ENCODE measurements at places on chromosomes 6 and 20.

GRCh38 chr6:134853111-134854055 lies 96.5 kb downstream of the ALDH8A1 start:
- DNase-seq, result peak; percentile 60

- no peak for DNase-seq
These were observed 747 bp upstream of the TXNDC5 start for GRCh38 chr6:7911345-7911725.

DNA sequence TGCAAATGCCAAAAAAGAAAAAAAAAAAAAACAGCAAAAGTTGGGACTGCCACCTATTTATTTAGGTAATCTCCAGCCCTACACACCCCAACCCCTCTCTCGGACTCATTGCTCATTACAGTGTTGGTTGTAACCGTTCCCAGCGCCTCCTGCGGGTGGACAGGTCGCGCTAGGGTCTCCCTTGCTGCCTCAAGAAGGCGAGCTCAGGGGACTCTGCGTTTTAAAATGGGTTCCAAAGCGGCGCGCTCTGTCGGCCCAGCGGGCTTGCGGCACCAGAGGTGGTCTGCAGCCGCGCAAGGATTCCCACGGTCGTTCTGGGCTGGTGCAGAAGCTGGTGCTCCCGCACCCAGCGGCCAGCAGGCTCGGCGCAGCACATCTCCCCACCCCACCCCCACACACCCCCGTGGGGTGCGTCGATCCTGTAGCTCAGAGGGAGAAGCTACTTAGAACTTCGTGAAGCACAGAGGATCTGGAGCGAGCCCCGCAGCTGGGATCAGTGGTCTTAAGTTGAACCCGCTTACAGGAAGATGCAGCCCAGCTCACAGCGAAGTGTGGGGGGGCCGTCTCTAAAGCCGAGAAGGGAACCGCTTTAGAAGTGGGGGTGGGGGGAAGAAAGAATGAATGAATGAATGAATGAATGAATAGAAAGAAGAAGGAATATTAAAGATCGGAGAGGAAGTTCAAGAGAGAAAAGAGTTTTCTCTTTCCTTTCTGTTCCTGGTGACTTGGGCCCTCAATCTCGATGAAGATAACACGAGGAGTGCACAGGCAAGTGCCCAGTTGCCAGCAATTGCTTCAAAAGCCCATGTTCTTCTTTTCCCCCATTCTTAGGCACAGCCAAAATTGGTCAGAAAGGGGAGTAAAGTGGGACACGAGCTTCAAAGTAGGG lies 780 bp downstream of the TFAP2A start:
- peak; percentile 78 for DNase-seq

DNA sequence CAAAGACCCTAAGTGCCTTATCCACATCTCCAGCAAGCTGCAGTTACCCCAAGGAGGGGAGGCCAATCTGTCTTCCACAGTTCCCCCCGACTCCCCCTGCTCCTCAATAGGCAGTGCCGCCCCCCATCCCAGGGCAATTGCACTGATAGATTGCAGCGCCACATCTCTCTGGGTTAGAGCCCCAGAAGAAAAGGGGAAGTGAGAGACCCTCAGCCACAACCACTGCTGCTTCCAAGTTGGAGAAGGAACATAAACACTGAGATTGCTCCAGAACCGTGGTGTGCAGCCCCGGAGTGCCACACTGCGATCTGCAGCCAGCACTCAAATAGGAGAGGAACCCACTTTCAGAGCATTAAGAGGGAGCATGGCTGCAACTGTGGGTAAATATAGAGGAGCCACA lies 101.5 kb downstream of the RWDD2A start:
- DNase-seq, result no peak

DNA sequence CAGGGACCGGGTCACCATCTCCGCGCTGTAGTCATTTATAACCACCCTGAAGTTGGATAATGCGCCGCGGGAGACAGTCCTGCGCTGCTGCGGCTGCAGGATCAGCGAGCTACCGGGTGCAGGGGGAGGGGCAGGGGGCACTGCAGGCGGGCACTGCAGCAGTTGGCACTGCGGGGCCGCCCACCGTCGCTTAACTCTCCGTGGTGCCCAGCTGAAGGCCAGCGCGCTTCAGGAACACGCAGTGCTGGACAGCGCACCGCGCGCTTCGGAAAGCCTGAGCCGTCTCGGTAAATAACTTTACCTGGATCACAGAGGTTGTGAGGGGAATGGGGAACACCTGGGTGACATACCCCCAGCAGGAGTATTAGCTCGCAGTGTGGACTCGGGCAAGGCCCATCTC lies 12.4 kb upstream of the LRFN2 start:
- DNase-seq, result no peak

DNA sequence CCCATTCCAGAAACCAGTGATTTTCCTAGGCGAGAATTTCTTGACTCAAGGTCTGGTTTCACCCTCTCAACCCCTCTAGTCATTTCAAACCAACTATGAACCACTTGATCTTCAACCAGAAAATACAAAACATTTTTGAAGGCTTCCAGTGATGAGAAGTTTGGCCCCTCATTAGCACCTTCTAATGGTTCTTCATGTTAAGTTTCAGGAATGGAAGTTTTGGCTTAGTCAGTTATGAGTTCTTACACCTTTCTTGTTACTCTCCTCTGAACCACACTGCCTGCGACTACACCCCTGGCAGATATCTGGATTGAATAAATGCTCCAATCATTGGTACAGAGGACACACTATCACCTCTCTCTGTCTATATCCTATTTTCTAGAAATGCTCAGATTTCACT lies 67.2 kb downstream of the GJA10 start:
- no peak for DNase-seq

- DNase-seq, result peak; percentile 62
These were observed 80.2 kb downstream of the PLCB1 start for GRCh38 chr20:8212286-8212685.

- peak; percentile 51 for DNase-seq
These were observed 25.3 kb downstream of the RIPOR2 start for GRCh38 chr6:24910331-24910960.

DNA sequence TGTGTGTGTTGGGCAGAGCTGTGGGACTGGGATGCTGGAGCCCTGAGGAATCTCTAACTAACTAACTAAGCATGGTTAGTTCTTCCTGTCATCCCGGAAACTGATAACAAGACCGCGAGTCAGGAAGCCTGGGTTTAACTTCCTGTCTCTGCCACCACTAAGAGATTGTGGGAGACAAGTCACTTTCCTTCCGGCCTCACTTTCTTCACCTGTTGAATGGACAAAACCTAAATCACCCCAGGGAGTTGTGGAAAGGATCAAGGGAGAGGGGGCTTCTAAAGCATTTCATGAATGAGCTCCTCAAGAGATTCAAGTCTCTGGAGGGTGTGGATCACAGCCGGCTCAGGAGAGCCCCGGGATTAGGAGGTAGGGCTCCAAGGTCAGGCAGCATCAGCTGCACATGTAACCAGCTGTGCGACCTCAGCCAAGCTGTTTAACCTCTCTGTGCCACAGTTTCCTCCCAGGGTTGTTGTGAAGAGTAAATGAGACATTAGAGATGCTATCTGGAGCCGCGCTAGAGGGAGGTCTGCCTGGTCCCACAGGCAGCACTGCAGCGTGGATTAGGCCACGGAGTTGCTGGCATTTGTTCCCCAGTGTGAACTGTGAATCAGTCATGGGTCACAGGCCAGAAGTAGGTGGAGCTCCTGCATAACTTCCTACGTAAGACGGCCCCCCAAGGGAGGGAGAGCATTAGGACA lies 105.1 kb downstream of the TOX2 start:
- peak; percentile 51 for DNase-seq

DNA sequence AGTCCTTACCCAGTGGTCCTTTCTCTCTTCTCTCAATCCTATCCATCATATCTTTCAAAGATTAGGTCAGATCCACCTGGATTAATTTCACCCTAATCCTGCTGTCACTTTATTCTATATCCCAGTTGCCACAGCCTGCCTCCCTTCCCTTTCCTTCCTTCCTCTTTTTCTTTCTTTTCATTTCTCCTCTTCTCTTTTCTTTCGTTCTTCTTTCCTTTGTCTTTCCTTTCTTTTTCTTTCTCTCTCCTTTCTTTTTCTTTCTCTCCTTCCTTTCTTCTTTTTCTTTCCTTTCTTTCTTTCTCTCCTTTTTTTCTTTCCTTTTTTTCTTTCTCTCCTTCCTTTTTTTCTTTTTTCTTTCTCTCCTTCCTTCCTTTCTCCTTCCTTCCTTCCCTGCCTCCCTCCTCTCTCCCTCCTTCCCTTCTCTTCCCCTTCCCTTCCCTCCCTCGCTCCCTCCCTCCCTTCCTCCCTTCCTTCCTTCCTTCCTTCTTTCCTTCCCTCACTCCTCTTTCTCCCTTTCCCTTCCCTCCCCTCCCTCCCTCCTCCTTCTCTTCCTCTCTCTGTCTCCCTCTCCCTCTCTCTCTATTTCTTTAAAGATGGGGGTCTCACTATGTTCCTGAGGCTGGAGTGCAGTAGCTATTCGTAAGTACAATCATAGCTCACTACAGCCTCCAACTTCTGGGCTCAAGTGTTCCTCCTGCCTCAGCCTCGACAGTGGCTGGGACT lies 15.1 kb upstream of the RPN2 start:
- DNase-seq, result no peak

DNA sequence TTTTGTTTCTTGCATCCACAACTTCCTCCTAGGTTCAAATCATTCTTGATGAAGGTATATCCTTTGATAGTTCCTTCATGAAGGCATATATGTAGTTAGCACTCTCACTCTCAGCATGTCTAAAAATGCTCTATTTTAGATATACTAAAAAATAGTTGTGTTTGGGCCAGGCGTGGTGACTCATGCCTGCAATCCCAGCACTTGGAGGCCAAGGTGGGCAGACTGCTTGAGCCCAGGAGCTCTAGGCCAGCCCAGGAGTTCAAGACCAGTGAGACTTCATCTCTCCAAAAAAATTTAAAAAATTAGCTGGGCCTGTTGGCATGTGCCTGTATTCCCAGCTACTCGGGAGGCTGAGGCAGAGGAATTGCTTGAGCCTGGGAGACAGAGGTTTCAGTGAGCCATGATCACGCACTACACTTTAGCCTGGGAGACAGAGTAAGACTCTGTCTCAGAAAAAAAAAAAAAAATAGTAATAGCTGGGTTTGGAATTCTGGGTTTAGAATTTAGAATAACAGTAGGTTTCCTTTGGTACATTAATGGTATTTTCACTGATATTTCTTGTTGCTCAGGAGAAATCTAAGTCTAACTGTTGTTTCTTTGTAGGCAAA lies 7.0 kb downstream of the SERAC1 start:
- peak; percentile 71 for DNase-seq

DNA sequence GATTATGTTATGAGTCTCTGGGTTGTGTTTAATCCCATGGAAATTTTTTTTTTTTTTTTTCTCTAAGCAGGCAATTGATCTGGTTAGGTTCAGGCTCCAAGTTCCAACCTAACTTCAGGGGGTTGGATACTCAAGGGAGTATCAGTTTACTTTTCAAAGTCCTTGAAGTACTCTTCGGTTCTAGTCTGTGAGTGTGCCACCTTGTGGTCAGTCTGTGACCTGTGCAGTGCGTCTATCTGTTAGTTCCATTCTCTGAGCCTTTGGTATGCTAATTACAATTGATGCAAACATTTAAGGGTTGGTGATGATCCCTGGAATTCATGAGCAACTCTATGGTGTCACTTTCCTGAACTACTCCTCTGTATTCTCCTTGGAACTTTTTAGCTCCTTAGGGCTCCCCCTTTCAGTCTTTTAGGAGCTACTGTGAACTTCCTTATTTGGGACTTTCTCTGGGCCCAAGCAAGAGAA lies 342.0 kb downstream of the SOX4 start:
- DNase-seq, result peak; percentile 75

- DNase-seq, result no peak
These were observed 238.7 kb downstream of the CDH4 start for GRCh38 chr20:61490721-61491120.

DNA sequence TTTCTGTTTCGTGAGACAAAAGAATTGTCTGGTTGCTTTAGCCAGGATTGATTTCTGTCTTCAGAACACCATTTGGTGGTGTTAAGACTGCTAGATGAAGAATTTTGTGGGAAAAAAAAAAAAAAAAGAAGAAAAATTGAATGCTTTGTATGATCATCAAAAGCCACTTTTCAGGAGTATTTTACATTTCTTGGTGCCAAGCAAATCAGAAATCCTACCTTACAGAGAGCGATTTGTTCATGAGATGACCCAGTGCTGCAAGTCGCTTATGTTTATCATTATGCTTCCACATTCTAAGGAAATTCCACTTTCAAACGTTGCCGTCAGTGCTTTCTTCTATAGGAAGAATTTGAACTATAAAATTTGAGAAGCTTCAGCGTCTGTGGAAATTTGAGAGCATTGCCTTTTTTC lies 228.7 kb downstream of the BCKDHB start:
- DNase-seq, result peak; percentile 35

DNA sequence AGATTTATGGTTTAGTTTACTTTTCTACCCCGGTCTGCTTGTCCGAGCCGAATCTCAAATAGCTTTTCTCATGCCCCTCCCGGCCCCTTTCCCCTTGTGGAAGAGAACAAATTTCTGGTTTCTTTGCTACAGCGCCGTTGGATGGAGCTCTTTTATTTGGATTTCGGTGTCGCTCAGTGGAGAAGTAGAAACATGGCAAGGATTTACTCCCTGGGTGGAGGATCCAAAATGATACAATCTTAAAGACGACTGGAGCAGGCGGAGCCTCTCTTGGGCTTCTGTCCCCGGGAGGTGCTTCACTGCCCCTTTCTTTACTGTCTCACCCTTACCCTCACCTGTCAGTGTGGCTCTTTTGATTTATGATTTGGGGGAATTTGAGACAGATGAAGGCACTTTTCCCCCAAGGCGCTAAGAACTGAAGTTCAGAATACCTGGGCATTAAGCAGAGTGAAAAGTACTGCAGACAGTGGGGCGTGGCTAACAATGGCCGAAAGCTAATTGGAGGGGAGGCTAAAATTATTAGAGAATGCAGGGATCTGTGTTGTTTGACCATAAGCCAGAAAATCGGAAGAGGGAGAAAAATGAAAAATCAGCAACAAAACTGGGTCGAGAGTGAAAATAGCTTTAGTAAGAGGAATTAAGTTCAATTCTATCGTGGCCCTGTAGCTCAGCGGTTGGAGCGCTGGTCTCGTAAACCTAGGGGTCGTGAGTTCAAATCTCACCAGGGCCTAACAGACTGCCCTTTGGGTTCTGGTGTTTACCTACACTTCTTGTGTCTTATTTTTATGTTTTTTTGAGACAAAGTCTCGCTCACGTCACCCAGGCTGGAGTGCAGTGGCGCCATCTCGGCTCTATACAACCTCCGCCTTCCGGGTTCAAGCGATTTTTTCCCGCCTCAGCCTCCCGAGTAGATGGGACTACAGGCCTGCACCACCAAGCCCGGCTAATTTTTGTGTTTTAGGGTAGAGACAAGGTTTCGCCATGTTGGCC lies 145.1 kb upstream of the ZNF184 start:
- DNase-seq, result peak; percentile 30

GRCh38 chr6:121755485-121755884 lies 320.0 kb downstream of the GJA1 start:
- no peak for DNase-seq

GRCh38 chr6:66599541-66599940 lies 892.5 kb upstream of the EYS start:
- no peak for DNase-seq

- DNase-seq, result no peak
These were observed 477.9 kb upstream of the MANEA start for GRCh38 chr6:95099410-95099809.

All from EH (cell line).